ENCODE measurements at places on chromosomes 16 and 17. TPM values are rescaled to one million over a fixed set of nuclear protein-coding genes. Genes with fewer than 3 reads are reported as not detected.

Gene RAB26
- polyA plus RNA-seq = 19.1 TPM

Gene CES5A
- polyA plus RNA-seq = not detected

Gene TP53TG3C
- polyA plus RNA-seq = not detected

DNA sequence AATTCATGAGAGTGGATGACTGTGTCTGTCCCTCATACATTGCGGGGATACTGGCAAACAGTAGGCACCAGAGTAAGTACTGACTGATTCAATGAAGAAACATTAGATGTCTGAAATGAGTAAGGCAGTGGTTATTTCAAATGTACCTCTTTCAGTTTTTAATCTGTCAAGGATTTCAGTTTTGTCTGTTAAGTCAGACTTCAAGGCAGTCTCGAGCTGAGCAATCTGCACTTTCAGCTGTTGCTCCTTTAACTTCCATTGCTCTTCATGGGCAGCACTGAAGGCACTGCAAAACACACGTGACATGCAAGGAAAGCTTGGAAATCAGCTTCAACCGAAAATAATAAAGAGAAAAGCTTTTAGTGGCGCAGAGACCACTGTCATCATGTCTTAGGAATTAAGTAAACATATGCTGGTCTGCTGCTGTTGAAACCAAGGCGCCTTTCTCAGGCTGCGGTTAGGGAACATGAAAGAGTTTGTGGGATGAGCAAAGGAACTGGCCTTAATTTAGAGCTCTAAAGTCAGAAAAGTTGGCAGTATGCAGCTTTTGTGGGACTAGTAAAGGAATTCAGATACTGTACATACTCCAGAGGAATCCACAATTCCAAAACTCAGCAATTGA, 38.8 kb downstream of the RPGRIP1L start:
- no peaks in the 10 kb centered on the region for H3K36me3 ChIP-seq
- no peaks in the 10 kb centered on the region for H3K27me3 ChIP-seq
- no peaks in the 10 kb centered on the region for H3K4me1 ChIP-seq
- H3K4me3 ChIP-seq = no peak overlapping the region

GRCh38 chr16:57690782-57691471, 3.7 kb upstream of the DRC7 start:
- no peak overlapping the region for H3K27ac ChIP-seq
- H3K4me1 ChIP-seq = peaks cover 11% of the 10 kb centered on the region
- no peaks in the 10 kb centered on the region for H3K27me3 ChIP-seq

GRCh38 chr16:64626776-64627175, 495.1 kb downstream of the CDH11 start:
- H3K4me1 ChIP-seq = no peaks in the 10 kb centered on the region
- no peaks in the 10 kb centered on the region for H3K27me3 ChIP-seq
- H3K27ac ChIP-seq = no peak overlapping the region
- H3K4me3 ChIP-seq = no peak overlapping the region
- no peaks in the 10 kb centered on the region for H3K36me3 ChIP-seq

DNA sequence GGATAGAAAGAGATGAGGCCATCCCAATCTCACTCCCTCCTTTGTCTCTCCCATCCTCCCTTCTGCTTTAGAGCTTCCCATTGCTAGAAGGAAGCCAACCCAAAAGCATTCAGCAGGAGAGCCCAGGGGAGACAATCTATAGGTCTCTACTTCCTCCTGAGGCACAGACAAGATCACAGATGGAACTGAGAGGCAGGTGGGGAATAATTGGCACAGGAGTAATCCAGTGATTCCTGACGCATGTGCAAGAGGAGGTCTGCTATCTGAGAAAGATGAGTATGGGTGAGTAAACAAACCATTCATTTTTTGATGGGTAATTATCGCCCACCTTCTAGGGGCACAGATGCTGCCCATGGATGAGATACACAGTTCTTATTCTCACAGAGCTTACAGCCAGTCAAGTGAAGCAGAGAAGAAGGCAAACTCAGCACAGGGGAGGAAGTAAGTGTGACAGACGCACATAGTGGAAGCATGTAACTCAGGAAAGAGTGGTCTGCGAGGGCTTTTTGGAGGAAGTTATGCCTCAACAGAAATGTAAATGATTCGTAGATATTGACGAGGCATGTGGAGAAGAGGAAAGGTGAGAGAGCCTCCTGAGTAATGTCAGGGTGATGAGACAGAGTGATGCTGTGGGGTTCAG, 88.9 kb upstream of the HLF start:
- H3K4me3 ChIP-seq = no peak overlapping the region
- H3K36me3 ChIP-seq = no peaks in the 10 kb centered on the region
- no peaks in the 10 kb centered on the region for H3K4me1 ChIP-seq
- H3K27me3 ChIP-seq = no peaks in the 10 kb centered on the region

- H3K27me3 ChIP-seq = no peaks in the 10 kb centered on the region
- peaks cover 22% of the 10 kb centered on the region for H3K36me3 ChIP-seq
- DNase-seq = no peak
- H3K27ac ChIP-seq = peak within 1 kb of the TSS; percentile 92
- H3K4me1 ChIP-seq = peaks cover 8% of the 10 kb centered on the region
Measured at GRCh38 chr16:30923554-30924075, at the start of gene FBXL19. Gene FBXL19, plus strand, starts transcription at chr16:30923572. Its CDS starts 2,183 bp downstream, at chr16:30925755.

DNA sequence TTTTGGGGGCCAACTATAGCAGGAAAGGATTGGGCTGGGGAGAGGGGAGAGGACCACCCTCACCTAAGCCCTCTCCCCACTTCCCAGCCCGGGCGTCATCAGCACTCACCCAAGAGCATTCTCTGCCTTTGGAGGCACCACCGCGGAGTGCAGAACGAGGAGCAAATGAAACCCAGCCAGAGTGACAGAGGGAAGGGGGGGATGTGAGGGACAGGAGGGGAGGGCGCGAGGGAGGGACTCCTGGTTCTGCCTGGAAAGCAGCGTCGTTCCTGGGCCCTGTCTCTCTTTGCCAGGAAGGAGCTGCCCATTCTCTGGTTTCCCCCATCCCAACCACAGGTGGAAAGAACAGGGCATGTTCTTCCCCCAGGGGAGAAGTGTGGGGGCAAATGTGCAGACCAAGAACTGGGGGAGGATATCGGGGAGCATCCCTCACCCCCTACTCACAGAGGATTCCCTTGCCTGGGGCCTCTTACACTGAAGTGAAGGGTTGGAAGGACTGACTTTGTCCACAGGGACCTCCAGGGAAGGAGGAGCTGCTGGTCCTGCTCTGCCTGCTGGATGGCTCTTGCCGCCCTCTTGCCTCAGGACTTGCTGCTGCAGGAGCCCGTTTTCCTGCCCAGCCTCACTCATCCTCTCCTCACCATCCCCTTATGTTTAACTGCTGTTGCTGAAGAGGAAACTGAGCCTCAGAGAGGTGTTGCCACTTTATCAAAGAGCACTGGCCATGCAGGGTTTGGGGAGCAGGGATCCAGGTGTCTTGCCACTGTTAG, 3.5 kb upstream of the C17orf113 start:
- no peaks in the 10 kb centered on the region for H3K36me3 ChIP-seq
- no peak overlapping the region for H3K27ac ChIP-seq
- no peak for DNase-seq

DNA sequence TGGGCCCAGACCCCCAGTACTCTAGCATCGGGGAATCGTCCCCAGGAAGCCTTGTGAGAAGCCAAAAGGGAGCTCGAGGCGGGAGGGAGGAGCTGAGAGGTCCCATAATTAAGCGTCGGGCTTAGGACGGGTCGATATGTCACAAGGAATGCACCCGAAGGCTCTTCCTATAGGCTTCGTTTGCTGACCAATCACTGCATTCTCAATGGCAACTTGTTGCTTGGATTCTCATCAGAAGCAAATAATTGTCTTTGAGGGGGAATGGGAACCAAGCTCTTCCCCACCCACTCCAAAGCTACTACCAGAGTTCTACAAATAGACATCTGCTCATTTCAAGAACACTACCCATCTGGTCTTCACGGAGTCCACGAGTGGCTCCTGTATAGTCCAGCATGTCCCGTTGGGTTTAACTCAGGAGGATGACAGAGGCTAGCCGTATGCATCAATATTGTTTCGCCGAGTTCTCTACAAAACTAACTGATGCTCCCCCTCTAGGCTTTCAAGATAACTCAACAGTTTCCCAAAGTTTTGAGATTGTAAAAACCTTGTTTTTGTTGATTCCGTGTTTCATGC, 628 bp upstream of the BLMH start:
- peaks cover 8% of the 10 kb centered on the region for H3K4me1 ChIP-seq
- H3K36me3 ChIP-seq = peaks cover 8% of the 10 kb centered on the region
- no peaks in the 10 kb centered on the region for H3K27me3 ChIP-seq
- H3K27ac ChIP-seq = peak overlapping the region; percentile 63

DNA sequence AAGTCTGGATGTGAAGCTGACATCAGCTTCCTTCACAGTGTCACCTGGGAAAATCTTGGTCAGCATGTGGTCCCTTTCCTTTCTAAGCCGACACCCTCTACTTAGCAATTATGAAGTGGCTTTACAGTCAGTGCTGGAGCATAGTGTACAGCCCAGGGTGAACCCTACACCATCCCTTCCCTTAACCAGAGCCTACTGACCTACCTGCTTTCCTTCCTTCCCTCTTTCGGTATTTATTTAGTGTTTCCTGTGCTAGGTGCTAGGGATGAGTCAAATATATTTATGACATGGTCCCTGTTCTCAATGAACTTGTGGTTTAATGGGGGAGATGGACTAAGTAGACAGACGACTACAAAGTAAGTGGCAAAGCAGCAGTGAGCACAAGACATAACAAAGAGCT, 77.5 kb downstream of the CDK5R1 start:
- DNase-seq = no peak
- H3K4me3 ChIP-seq = no peak overlapping the region

All from large intestine (tissue), 12 donors.